ENCODE measurements at places on chromosomes 12 and 14. TPM values are rescaled to one million over a fixed set of nuclear protein-coding genes. Genes with fewer than 3 reads are reported as not detected.

- no peak for DNase-seq
Observed at GRCh38 chr12:34401659-34402227, 379.4 kb downstream of the ALG10 start.

The KRT79 gene
- not detected for total RNA-seq

- DNase-seq, result no peak
Observed at GRCh38 chr14:99271221-99271941, 616 bp downstream of the BCL11B start.

DNA sequence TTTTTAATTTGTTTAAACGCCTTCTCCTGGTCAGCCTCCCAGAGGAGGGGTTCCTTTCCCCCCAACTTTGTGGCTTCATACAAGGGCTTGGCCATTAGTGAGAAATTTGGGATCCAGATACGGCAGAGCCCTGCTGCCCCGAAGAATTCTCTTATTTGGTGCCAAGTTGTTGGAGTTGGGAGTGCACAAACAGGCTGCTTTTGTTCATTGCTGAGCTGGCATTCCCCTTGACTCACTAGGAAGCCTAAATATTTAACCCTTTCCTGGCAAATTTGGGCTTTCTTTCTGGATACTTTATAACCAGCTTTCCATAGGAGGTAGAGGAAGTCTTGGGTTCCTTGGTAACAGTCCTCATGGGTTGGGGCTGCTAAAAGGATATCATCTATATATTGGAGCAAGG, 10.3 kb upstream of the ADAM21 start:
- DNase-seq, result no peak

Data from IMR-90 (cell line).